NCI-H1694 treated with DMSO at 0.1 percent for 48 hours (cell line): ENCODE measurements at places on chromosomes 12 and 14.
A peak's percentile ranks its signal among the peaks of the same experiment; 100 is the strongest.

DNA sequence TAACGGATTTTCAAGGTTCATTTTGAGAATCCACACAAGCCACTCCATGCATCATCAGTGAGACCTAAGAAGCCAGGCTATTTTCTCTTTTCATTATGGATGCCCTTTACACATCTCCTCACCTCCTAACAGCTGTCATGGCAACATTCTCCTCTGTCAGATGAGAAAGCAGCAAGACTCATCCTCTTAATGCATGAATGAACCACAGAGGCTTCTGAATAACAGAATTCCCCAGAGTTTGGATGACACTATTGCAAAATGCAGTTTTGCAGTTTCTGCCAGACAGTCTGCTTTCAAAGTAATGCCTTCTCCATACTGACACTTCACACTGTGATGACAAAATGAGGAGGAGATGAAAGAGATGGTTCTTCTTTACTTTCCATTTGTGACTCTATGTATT lies 286.7 kb upstream of the GRIP1 start:
- peak; percentile 25 for DNase-seq

DNA sequence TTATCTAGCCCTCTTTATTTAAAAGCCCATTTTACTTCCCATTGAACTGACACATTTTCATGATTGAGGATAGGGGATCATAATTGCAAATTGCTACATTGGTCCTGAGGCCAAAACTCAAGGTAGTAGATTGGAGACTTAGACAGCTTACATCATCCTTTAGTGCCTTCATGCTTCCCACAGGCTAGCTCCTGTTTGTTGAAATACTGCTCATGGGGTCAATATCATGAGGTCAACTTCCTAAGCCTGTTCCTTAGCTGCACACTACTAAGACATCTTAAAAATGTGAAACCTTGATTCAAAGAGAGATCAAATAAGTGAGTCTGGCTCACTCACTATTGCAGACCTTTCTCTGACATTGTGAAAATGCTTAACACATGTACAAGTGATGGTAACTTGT lies 113.0 kb downstream of the TBC1D30 start:
- no peak for DNase-seq

DNA sequence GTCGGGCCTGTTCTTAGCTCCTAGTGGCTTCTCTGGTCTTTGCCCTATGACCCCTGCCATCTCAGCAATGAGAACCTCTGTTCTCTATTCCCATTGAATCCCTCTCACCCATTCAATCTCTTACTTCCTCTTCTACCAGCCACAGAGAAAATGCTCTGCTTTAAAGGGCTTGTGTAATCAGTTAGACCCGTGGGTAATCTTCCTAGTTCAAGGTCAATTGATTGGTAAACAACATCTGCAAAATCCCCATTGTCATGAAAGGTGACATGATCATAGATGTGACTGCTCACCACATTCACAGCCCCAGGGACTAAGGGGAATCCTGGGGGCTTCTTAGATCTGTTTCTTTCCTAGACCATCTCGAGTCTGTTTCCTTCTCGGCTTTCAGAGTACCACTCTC lies 7.2 kb upstream of the CCDC197 start:
- DNase-seq, result no peak

DNA sequence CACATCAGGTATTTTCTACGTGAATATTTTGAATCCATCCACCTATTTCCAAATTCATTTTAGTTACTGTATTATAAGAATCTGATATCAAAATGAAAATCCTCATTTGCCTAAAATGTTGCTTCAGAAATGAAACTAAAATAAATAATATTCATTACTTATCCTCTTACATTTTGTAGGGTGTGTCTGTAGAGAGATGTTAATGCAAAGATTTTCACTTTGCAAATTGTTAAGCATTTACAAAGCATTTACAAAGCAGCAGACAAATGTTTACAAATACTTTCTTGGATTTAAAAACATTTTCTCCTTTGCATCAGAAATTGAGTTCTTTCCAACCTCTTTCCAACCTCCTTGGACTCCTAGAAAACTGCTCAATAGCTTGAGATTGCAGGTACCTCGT lies 360.0 kb upstream of the DCN start:
- DNase-seq, result no peak
